NCI-H2029 treated with DMSO at 0.1 percent for 48 hours (cell line): ENCODE measurements at places on chromosomes 4 and X.

DNA sequence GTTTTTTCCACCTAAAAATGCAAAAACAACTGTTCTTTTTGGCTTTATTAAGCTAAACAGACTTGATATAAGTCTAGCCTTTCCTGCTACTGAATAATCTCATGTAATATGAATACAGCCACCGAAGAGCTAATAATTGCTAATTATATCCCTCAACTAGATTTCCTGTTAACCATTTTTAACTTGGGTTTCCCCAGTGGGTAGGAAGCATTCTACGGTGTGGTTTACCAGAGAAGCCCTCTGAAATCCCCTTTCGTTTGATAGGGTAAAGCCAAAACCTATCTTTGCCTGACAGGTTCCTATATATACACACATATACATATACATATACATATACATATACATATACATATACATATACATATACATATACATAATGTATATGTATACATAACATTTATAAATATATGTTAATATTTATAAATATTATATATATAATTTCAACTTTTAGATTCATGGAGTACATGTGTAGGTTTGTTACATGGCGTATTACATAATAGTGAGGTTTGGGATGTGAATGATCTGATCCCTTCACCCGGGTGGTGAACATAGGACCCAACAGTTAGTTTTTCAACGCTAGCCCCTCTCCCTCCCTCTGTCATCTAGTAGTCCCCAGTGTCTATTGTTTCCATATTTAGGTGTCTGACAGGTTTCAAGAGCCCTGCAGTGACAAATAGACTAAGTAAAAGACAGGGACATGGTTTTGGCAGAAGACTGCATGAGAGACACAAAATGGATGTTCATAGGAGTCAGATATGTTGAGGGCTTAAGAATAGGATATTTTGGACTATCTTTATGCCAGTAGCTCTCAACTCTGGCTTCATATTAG lies 62.4 kb downstream of the ATXN3L start:
- DNase-seq, result no peak

DNA sequence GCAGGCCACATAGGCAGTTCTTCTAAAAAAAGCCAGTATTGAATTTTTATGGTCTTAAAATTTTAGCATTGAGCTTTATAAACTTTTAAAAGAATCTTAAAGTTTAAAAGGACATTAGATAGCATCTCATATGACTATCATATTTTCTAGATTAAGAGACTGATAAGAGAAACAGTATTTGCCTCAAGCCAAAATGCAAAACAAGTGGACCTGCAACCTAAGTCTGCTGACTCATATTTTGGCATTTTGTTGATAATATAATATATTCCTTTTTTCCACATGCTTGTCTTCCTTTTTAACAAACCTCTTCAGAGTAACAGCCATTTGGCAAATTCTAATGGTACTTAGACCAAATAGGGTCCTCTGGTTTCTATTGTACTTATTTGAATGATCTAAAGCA lies 328.5 kb upstream of the GALNTL6 start:
- DNase-seq, result no peak

- DNase-seq, result peak; percentile 47
Measured at GRCh38 chr4:13544606-13545393, 492 bp upstream of the NKX3-2 start.

DNA sequence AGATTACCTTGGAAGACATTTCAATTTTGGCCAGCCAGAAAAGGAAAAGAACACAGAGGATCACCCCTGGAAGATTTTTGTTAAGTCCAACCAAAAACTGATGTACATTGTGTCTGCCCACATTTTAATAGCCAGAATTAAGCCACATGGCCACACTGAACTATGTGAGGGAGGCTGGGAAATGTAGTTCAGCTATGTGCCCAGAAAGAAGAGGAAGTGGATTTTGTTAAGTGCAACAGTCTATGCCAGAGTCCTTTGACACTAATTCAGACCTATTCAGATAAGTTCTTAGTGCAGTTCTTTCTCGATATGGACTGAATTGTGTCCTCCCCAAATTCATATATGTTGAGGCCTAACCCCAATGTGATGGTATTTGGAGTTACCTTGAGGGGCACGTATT lies 18.4 kb downstream of the PRPS1 start:
- no peak for DNase-seq

DNA sequence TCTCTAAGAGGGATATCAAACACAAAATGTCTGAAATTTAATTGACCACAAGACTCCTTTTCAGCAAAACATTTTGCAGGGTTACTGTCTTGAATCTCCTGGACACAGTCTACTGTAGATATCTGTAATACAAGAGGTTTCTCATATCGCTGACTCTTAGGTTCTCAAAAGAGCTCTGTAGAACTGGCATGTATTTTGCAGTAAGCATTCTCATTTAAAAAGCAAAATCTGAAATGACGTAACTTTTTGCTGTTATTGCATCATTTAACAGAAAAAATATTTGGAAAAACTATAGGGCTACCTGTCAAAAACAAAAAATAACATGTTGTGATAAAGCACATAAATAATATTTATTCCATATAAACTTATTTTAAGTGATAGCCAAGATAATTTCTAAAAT lies 114.2 kb downstream of the CDS1 start:
- DNase-seq, result no peak

DNA sequence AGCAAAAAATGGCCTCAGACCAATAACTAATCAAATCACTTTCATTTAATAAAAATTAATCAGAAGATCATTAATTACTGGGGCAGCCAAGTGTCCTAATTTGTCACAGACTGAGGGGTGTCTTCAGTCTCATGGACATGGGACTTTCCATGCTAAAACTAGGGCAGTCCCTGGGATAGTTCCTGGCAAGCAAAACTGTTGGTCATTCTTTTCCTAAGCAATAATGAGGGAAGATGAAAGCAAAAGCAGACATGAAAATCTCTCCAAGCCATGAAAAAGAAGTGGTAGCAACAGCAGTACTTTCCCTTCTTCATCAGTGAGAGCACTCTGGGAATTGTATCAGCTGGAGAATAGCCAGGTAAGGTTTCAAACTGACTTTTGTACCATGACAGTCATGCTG lies 3.7 kb upstream of the ANTXR2 start:
- DNase-seq, result no peak

DNA sequence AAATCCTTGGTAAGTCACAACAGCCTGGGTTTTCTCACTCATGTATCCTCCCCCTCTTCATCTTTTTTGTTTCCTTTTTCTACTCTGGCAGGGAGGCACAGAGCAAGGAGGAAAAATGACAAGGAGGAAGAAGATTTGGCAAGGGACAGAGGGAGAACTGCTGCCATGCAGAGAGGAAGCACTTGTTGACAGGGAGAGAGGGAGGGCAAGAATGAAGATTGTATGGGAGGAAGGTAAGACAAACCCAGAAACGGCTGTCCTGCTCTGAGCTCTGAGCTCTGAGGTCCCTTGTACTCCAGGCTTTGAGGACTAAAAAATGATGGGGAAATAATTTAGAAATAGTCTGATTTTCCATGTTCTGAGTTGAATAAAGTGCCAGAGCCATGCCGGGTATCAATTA lies 123.9 kb downstream of the DCHS2 start:
- no peak for DNase-seq

GRCh38 chrX:129686422-129686948 lies 31.7 kb upstream of the APLN start:
- DNase-seq, result no peak

DNA sequence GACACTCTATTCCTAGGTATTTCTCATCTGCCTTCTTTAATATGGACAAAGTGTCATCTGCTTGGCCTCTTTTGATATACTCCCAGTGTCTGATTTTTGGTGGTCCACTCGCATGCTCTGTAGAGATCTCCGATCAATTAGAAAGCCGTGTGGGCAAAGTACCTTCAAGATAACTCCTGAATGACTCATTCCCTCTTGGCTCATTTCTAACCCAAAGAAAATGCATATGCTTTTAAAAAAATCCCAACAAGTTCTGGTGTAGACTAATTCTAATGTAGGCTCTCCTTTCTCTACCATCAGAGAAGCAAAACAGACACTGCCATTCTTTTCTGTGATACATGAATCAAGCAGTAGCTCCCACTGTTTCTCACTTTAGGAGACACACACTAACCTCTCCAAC lies 714.9 kb upstream of the ADGRL3 start:
- no peak for DNase-seq

DNA sequence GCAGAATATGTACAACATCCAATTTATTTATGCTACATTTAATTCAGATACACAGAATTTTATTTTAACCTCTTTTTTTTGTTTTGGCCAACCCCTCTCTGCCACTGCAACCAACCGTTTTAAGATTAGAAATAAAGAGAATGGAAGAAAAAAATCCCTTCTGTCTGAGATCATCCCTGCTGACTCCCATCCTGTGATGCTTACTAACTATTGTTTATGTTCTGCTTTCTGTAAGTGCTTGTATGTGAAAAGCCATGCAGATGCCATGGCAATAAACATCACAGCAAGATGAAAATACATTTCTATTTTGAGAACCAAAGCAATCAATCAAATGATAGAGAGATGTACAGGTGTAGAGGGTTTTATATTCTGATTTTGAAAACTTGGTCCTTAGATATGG lies 70.1 kb downstream of the GABRB1 start:
- no peak for DNase-seq

DNA sequence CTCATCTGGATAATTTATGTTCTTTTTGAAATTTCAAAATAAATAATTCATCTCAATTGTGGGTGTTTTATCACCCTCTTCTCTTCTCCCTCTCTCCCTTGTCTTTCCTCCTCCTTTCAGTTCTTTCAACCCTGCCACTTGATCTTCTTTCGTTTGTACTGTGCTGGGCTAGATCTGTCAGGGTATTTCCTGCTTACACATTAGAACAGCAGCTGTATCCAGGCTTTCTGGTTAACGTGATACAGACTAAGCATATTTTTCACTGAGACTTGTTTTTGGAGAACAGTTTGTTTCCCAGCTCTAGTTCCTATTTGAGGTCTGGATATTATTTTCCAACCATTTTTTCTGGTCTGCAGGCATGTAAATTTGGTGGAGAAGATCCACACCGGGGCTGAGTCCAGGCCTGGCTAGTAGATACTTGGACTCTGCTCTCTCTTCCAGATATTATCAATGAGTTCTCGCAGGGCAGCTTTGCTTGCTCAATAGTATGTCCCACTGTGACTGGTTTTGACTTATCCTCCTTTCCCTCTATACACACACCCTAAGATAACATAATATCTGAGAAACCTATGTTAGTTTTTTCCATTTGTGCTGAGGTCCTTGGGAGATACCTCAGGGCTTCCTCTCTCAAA lies 1310.7 kb upstream of the TENM3 start:
- no peak for DNase-seq

DNA sequence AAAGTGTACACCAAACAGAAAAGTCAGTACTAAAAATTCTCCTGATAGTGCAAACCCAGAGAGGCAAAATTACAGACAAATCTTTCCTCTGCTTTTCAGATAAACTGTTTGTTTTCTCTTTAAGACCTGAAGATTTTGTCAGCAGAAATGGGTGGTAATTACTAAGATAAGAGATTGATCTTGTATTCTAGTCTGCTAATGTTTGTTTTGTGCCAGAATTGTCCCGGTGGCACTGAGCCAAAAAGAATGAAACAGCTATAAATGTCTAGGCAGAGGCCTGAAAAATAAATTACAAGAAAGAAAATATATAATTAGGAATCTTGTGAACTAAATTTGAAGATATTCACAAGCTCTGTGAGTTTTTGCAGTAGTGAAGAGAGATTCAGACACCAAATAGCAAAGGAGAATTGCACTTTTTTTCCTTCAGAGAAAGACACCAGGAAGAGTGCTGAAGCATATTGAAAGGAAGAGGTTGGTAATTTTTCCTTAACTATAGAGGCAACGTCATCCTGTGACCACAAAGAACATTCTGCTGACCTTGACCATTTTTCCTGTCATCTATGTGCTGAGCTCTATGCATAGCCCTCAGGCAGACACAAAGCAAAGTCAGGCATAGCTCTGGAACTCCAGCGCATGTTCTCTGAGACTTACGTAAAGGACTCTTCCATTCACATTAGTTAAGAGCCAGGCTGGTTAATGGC lies 314.5 kb upstream of the RASGEF1B start:
- DNase-seq, result peak; percentile 4

DNA sequence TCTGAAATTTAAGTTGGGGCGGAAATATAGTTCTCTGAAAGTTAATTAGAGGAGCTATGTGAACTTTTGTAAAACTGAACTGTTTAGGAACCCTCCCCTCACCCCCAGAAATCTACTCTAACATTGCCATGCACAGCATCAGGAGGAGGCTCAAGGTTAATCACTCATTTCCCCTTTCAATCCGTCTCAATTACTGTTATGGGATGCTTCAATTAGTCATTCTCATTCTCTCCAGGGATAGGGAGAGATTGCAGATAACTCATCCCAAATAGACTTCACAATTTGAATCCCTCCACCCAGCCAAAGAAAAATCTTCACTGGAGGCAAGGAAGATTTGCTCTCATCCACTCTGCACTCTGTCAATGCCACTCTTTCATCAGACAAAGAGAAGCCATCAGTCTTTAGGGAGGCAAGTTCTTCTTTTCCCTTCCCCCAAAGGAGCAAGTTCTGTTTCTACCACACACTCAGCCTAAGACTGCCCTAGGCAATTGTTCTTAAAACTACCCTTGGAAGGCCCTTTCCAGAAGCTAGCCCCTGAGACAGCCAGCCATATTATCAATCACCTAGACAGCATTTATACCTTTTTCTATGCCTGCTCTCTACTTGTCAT lies 140.4 kb downstream of the SLC10A7 start:
- no peak for DNase-seq

GRCh38 chrX:112961981-112962380 lies 121.3 kb upstream of the AMOT start:
- DNase-seq, result no peak

DNA sequence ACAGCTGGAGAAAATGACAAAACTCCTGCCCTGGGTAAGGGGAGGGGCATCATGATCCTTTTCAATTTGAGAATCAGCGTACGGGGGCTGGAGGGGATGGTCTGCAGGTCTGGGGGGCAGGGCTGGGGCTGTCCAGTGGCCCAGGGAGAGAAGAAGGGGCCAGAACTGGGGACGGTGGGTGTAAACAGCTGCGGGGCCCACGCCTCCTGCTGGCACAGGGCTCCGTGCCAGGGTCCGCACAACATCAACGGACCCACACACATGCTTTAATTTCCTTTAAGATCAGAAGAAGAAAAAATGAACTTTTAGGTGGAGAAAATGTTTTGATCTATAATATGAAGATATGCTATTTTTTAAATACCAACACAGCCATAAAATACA lies 52.1 kb downstream of the PSAPL1 start:
- no peak for DNase-seq

DNA sequence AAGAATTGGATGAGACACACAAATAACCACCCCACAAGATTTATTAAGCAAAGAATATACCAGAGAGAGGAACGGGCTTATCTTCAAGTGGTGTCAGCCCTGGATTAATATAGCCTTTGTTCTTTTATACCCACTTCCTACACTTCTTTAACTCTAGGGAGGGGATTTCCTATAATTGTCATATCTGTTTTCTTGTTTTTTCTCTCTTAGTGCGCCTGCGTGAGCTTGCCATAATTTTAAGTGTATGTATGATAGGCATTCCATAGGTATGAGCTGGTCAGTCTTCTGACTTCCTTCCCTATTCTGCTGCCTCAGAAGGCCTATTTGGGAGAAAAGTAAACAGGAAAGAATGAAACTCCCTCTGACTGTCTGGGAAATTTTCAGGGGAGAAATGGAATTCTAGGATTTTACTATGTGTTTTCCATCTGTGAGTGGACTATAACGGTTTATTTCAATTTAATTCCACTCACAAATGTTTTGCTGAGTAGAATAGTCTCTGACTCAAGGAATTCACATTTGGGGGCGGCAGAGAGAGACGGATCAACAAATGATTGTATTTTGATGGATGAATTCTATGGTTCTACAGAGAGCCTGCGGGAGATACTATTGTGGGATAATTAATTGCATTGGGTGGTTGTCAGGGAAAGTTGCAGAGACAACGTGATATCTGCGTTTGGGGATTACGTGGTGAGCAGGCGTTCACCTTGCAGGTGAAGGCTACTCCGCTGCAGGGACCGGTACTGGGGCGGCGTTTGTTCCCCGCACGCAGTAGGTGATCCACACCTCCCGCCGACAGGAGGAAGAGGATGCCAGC lies 626 bp upstream of the CEP135 start:
- DNase-seq, result no peak
